WTC11 (cell line): ENCODE measurements at places on chromosomes 12 and 14. TPM values are rescaled to one million over a fixed set of nuclear protein-coding genes. Genes with fewer than 3 reads are reported as not detected.

MSI1 gene
- 64.5 to 71.9 TPM (median 71.5 TPM) in 3 replicates for total RNA-seq

IL22 gene
- total RNA-seq = not detected in 3 replicates

HCAR2 gene
- total RNA-seq = not detected in 3 replicates

DNA sequence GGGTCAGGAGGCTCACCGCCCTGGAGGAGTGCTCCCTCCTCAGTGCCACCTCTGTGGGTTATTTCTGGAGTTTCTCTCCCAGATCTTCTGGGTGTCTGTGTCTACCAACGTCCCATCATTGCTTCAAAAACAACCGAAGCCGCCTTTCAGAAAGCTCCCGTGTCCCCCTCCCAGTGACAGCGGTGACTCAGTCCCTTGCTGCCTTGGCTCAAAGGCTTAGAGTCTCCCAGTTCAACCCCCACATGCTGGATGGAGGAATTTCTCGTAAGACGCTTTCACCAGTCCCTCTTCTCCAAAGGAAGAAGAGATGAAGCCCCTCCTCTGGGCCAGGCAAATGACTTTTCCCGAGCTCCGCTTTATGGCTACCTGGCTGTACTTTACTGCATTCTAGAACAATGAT is 146.6 kb downstream of the RBM19 start:
- DNase-seq = no peak
- no peaks in the 10 kb centered on the region; the same call in 1 of the 2 replicates for H3K36me3 ChIP-seq
- H3K4me3 ChIP-seq = no peak overlapping the region
- peaks cover 12% of the 10 kb centered on the region for H3K4me1 ChIP-seq

GRCh38 chr14:42715316-42715715 is 1108.6 kb downstream of the LRFN5 start:
- no peak for DNase-seq
- H3K27me3 ChIP-seq = no peaks in the 10 kb centered on the region
- H3K4me1 ChIP-seq = no peaks in the 10 kb centered on the region
- H3K27ac ChIP-seq = no peak overlapping the region
- no peaks in the 10 kb centered on the region for H3K36me3 ChIP-seq

GRCh38 chr12:92065018-92065499 is 80.6 kb downstream of the BTG1 start:
- peak overlapping the region; percentile 89; the same call in 1 of the 2 replicates for H3K27ac ChIP-seq
- no peaks in the 10 kb centered on the region for H3K27me3 ChIP-seq
- no peaks in the 10 kb centered on the region for H3K36me3 ChIP-seq
- no peak for DNase-seq
- H3K4me3 ChIP-seq = no peak overlapping the region

- no peak for DNase-seq
- H3K36me3 ChIP-seq = no peaks in the 10 kb centered on the region
- H3K4me3 ChIP-seq = no peak overlapping the region
- no peak overlapping the region for H3K27ac ChIP-seq
These were observed 219.3 kb upstream of the EEA1 start for GRCh38 chr12:93148412-93148811.

GRCh38 chr14:58368956-58369355 is 26.8 kb upstream of the TOMM20L start:
- H3K36me3 ChIP-seq = peaks cover 43% of the 10 kb centered on the region
- DNase-seq = no peak
- H3K4me1 ChIP-seq = no peaks in the 10 kb centered on the region
- no peak overlapping the region for H3K4me3 ChIP-seq
- H3K27ac ChIP-seq = no peak overlapping the region

GRCh38 chr12:29795715-29796114 is 12.0 kb upstream of the TMTC1 start:
- no peak overlapping the region for H3K4me3 ChIP-seq
- H3K36me3 ChIP-seq = peaks cover 15% of the 10 kb centered on the region; the same call in 1 of the 2 replicates
- no peak overlapping the region for H3K27ac ChIP-seq
- peaks cover 36% of the 10 kb centered on the region for H3K4me1 ChIP-seq
- no peaks in the 10 kb centered on the region for H3K27me3 ChIP-seq

- peaks cover 33% of the 10 kb centered on the region for H3K36me3 ChIP-seq
- no peak for DNase-seq
- peak overlapping the region; percentile 74 for H3K27ac ChIP-seq
These were observed 86.5 kb upstream of the FOXN3 start for GRCh38 chr14:89503431-89503996.

DNA sequence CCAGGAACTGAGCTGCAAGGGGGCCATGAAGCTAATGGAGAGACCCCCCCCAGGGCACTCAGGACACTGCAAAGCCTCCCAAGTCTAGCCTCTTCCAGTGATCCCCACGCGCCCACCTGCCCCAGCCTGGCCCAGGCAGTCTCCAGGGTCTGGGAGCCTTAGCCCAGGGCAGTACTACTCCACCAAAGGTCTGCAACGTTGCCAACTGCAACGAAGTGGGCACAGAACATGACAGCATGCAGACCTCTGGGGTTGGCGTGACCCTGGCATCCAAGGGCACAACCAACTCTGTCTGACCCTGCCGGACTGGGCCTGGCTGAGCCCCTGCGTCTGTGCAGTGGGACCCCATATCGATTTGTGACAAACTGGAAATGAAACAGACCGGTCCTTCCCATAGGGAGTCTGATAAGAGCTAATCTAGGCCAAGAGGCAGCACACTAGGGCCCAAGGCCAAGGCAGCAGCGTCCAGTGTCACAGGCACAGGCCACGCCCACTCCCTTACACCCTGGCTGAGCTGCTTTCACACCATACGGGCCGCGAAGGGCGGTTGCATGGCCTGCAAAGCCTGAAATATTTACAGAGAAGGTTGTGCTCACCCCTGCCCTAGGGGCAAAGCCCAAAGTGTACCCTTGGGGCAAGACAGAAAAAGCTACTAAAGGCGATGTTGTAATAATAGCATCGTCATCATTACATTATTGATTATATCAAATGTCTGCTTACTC is 76.7 kb downstream of the NCOR2 start:
- no peaks in the 10 kb centered on the region for H3K27me3 ChIP-seq
- H3K4me1 ChIP-seq = peaks cover 12% of the 10 kb centered on the region
- no peak for DNase-seq
- H3K4me3 ChIP-seq = no peak overlapping the region
